Endodermal cell (in vitro differentiated cells): ENCODE measurements at places on chromosomes 5 and 9. TPM values are rescaled to one million over a fixed set of nuclear protein-coding genes. Genes with fewer than 3 reads are reported as not detected.

PCDHGB1 gene
- 3.8 and 6.6 TPM in 2 replicates for total RNA-seq

PAPPA gene
- total RNA-seq, result 0.09 and 0.11 TPM in 2 replicates

NACC2 gene
- total RNA-seq, result 3.7 to 12.4 TPM (median 12.1 TPM) in 3 replicates

IPPK gene
- total RNA-seq, result 6.0 to 9.3 TPM (median 8.4 TPM) in 3 replicates

DOCK8 gene
- 23.6 to 34.8 TPM (median 26.9 TPM) in 3 replicates for total RNA-seq

DNA sequence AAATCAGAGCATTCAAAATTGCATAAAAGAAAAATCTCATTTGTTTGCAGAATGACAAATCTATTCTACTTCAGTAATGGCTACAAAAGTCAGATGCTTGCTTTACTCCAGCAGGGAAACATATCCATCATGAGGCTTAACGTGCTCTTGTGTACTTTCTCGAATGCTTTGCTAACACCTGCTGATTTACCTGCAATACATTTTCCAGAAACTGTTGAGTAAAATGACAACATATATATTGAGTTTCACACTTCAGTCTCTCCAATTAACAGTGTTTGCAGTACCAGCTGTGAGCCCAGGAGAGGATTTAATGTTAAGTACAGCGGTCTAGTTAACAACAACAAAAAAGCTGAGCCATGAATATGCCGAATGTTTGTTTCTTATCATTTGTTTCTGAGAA lies 391.5 kb upstream of the SMC2 start:
- no peak for DNase-seq

DNA sequence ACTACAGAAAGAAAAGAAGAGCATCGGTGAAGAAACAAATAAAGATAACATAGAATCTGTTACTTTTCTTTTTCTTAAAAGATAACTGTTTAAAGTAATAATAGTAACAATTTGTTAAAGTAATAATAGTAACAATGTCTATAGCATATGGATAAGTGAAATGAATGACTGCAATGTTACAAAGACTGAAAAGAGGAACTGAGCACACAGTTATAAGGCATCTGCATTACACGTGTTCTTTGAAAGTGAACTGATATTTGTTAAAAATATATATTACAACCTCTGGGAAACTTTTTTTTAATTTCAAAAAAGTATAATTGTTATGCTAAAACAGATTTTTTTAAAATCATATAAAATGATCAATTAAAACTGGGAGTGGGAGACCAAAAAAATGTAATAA lies 88.4 kb upstream of the FST start:
- no peak for DNase-seq

- no peak for DNase-seq
These were observed 103.9 kb upstream of the ICE1 start for GRCh38 chr5:5318426-5319190.

DNA sequence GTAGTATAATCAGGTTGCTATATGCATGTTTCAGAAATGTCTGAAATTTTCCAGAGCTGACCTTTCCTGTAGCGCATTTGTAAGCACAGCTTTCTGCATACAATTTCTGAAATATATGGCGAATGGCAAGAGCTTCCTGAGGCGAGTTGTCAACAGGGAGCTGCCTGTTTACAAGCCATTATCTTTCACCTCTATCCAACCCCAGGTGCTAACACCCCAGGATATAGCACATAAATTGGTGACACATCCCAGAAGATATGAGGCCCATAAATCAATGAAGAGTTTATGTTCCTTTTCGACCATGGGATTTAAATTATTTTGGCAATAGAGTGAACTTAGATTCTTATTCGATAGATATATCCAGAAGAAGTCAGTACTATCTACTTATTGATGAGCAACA lies 379.8 kb downstream of the KDM4C start:
- no peak for DNase-seq

GRCh38 chr9:6247266-6247665 lies 31.7 kb downstream of the IL33 start:
- DNase-seq, result no peak

DNA sequence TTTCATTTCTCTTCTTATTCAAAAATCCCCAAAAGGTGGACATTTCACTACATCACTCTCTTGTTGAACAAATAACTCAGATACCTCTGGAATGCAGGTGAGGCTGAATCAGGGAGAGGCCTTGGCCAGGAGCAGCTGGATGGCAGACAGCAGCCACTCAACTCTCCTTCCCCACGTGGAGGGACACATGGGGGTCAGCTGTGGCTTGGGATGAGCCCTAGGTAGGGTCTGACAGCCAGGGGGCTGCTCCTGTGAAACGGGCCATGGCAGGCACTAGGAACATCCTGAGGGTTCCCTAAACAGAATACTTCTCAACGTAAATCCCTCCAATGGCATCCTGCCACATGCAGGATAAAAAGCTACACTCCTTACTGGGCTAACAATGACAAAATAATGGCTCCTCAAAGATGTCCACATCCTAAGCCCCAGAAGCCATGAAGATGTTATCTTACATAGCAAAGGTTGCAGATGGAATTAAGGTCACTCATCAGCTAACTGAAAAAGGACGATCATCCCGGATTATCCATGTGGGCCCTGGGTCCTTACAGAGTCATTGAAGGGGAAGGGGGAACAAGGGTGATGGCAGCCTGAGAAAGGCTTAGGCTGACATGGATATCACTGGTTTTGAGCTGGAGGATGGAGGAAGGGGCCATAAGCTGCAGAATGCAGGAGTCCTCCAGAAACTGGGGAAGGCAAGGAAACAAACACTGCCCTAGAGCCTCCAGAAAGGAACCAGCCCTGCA lies 31.4 kb upstream of the S1PR3 start:
- no peak for DNase-seq

DNA sequence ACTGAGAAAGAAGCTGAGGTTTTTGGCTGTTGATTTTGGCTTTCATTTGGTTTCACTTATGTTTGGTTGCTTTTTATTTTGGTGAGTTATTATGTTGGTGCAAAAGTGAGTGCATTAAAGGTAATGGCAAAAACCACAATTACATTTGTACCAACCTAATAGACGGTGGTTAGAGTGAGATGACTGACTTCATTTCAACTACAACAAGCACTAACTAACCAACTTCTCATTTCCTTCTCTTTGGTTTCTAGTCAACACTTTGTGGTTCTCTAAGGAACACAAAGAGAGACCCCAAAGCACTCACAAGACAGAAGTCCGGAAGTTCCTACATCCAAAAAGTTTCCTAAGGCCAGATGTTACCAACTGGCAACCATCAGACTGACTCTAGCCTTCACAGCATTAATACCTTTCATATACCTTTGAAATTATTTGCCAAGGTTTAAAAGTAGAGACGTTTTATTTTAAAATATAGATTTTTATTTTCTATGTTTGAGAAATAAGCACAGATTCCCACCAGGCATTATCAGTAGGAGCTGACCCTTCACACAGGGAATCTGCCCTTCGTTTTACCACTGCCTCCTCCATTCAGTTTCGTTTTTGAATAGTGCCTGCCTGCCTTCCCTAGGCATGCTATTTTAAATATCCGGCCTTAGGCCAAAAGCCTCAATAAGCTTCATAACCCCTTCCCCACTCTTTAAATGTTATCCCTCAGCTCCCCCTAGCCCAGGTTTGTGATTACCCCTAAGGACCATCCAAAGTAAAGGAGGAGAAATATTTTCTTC lies 301.1 kb upstream of the PTGER4 start:
- no peak for DNase-seq

- no peak for DNase-seq
These were observed 9.5 kb downstream of the INVS start for GRCh38 chr9:100108559-100108958.

GRCh38 chr9:26171691-26172090 lies 493.4 kb upstream of the TUSC1 start:
- no peak for DNase-seq

DNA sequence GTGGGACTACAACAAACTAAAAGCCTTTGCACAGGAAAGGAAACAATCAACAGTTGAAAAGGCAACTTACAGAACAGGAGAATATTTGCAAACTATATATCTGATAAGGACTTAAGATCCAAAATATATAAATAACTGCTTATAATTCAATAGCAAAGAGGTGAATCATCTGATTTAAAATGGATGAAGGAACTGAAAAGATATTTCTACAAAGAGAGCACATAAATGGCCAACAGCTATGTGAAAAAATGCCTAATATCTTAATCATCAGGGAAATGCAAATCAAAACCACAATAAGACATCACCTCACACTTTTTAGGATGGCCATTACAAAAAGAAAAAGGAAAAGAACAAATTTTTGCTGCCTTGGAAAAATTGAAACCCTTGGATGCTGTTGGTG lies 100.4 kb downstream of the LURAP1L start:
- DNase-seq, result no peak

DNA sequence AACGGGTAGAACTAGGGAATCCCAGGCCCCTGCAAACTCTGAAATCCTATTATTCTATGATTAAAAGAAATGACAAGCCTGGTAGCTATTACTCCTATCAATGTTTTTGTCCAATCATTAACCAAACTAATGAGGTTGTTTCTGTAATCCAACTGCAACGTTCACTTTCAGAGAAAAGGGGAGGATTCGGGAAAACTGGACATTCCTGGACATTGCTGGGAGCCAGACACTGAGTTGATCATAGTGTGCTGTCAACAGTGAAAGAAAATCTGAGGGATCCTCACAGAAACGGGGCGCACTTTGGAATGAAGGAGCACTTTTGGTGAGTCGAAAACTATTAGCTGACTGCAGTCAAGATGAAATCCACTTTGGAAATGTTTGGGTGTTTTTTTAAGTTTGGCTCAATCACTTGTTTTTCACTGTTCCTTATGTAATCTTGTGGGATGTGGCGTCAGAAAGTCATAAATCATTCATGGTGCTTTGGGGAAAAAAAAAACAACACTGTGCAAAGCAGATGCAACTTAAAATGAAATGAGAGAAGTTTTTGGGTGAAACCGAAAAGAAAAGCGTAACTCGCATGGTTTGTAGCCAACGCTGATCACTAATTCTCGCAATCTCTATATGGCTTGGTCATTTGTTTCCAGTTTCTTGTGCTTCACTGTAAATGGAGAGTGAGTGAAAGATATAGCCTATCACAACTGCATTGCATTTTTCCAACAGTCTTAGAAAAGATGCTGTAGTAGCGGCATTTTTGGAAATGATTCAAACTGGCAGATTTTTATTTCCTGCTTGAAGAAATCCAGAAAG lies 51.2 kb upstream of the ADRA1B start:
- no peak for DNase-seq

GRCh38 chr9:18800579-18800978 lies 232.4 kb downstream of the SAXO1 start:
- no peak for DNase-seq

GRCh38 chr5:171629628-171630349 lies 155.8 kb upstream of the SMIM23 start:
- peak; percentile 92 for DNase-seq

- no peak for DNase-seq
These were observed 121.1 kb upstream of the IL12B start for GRCh38 chr5:159451197-159452052.

DNA sequence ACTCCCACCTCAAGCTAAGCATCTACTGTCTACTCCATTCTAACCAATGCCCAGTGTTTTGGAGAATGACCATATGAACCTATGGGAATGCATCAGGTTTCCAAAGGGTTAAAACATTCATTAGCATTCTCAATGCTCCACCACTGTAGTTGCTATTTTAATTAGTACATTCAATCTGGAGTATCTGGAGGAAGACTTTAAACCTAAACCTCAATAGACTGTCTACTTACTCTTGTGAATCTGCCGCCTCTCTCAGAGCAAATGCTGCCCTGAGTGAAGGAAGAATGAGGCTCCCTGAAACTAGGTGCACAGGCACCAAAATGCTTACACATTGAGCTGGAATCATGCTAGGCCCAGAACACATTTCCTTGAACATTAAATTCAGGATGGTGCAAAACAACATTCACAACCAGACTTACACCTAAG lies 2.0 kb downstream of the ENC1 start:
- DNase-seq, result no peak

- no peak for DNase-seq
These were observed 6.7 kb downstream of the NCBP1 start for GRCh38 chr9:97640325-97640724.

DNA sequence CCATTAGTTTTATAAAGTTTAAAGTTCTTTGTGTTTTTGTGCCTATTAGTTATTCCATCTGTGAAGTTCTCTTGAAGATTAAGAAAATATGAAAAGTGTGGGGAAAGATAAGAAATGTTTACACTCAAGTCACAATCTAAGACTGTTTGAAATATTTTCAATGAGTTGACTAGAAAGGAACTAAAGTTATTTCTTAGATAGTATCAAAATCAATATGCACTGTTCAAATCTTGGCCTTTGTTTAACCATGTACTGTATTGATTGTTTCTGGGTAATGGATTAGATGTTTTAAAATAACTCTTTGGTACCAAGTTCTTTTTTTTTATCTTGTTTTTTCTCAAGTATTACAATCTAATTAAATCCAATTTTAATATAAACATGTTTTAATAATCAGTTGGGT lies 46.0 kb downstream of the SMC5 start:
- no peak for DNase-seq

DNA sequence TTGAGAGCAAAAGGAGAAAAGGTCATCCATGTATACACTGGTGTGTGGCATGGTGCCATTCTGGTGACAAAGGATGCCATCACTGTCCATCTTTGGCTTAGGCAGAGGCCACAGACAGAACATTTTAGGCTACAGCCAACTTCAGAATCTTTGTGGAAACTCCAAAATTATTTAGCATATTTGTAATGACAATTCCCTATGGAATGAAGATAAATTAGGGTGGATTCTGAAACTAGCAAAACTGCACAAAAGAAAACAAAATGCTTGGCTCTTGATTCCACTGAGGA lies 92.5 kb downstream of the FBXW11 start:
- DNase-seq, result no peak

- DNase-seq, result peak; percentile 82
These were observed 3.0 kb downstream of the N4BP3 start for GRCh38 chr5:178116143-178116885.

DNA sequence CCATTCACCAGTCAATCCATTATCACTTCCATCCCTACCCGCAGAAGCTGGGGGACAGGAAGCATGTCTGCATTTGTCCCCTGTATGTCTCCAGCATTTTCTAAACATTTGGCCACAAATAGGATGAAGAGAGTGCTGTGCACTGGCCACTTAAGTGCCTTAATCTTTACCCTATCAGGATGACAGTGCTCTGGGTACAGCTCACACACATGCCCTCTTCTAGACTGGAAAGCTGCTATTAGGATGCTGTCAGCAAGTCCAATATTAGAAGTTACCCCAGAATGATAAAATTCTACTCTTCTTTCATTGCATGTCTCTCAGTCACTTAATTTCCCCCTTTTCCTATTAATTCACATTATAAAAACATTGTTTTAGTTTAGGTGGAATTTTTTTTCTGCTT lies 168.4 kb downstream of the RASEF start:
- DNase-seq, result no peak

GRCh38 chr9:36963346-36963745 lies 70.7 kb downstream of the PAX5 start:
- peak; percentile 36 for DNase-seq

DNA sequence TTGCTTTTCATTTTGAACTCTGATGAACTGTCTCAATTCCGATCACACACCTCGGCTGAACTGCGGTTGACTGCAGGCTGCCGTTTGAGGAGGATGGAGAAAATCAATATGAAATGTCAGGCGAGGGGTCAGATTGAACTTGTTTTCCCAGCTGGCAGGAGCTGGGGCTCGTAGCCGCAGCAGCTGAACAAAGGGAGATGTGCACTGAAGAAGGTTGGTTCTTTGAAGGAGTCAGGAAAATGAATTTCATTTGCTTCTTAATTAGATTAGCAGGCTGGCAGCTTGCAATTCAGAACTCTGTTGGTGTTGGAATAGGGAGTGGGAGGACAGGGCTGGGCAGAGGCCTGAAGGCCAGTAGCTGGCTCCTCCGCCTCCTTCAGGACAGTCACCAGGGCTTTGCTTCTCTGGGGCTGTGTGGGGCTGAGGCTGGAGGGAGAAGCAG lies 117.4 kb upstream of the GPR151 start:
- no peak for DNase-seq

- no peak for DNase-seq
These were observed 31.2 kb downstream of the ARL15 start for GRCh38 chr5:54278979-54279717.
